ENCODE measurements at places on chromosomes 12 and 14.

- no peak for DNase-seq
Measured at GRCh38 chr14:90491911-90492531, 95.2 kb downstream of the CALM1 start.

- DNase-seq, result no peak
Measured at GRCh38 chr14:99329711-99330315, 57.8 kb upstream of the BCL11B start.

- DNase-seq, result no peak
Measured at GRCh38 chr14:92844204-92844603, 50.1 kb downstream of the GOLGA5 start.

- DNase-seq, result no peak
Measured at GRCh38 chr14:61203081-61203753, 77.9 kb downstream of the TMEM30B start.

DNA sequence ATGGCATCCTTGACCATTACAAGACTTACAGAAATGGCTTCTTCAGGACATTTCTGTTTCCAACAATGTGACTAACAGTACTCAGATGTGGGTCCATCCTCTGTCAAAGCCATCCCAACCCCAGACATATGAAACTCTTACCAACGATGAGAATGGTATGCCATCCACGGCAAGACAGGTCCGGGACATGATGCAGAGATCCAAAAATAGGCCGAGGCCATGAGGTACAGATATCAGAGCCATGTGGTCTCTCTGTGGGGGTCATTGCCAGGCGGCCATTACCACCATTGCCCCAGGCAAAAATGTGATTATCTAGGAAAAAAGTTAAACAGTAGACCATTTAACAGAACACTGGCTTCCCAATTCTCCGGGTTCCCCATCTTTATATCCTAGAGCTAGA is 27.5 kb downstream of the ZC2HC1C start:
- no peak for DNase-seq

DNA sequence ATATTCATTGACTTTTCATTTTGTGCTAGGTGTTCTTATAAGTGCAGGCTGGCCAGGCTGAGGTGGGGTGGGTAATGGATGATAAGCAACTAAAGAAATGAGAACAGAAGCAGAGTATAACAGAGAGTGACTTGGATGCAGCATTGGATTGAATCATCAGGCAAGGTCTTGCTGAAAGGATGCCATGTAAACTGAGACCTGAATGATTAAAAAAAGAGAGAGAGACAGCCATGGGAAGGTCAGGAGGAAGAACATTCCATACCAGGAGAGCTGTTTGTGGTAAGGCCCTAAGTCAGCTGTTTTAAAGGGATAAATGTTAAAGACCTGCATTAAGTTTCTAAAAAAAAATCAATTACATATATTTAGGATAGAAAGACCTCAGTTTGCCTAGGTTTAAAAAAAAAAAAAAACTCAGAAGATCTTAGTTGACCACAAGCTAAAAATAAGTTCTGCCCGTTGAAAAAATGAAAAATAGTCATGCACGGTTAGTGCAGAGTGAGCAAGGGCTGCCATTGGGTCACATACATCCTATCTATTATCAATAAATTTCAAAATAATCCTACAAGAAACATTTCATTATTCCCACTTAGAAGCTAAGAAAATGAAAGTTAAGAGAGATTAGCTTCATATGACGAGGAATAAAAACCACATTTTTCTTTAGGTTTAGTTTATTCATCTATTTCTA is 37.2 kb downstream of the IFNG start:
- DNase-seq, result no peak

DNA sequence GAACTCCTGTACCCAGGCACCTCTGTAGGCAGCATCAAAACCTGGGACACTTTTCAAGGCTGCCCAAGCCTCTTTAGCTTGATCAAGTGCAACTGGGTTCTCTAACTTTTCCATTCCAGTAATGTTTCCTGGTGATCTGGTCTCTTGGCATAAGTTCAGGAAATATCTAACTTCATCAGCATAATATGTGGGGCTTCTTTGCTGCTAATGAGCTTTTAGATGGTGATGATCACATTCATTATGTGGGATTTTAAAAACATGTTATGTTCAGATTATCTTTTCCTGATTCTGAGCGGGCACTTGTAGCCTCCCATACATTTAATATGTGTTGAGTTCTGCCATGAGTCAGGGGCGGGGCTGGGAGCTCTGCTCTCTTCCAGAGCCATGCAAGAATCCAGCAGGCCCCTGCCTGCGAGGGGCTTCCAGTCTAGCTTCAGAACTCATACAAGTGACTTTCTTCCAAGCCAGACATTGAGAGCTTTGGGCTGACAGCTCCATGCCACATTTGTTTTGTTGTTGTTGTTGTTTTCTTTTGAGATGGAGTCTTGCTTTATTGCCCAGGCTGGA is 39.5 kb upstream of the RIN3 start:
- no peak for DNase-seq

- DNase-seq, result no peak
Measured at GRCh38 chr12:98243190-98243589, 272.2 kb upstream of the TMPO start.
